ENCODE measurements at places on chromosomes 16 and 17.

- no peak for DNase-seq
Observed at GRCh38 chr16:81921085-81921814, 90.0 kb downstream of the SDR42E1 start.

- no peak for DNase-seq
Observed at GRCh38 chr17:66576473-66576872, 258.4 kb upstream of the CACNG5 start.

DNA sequence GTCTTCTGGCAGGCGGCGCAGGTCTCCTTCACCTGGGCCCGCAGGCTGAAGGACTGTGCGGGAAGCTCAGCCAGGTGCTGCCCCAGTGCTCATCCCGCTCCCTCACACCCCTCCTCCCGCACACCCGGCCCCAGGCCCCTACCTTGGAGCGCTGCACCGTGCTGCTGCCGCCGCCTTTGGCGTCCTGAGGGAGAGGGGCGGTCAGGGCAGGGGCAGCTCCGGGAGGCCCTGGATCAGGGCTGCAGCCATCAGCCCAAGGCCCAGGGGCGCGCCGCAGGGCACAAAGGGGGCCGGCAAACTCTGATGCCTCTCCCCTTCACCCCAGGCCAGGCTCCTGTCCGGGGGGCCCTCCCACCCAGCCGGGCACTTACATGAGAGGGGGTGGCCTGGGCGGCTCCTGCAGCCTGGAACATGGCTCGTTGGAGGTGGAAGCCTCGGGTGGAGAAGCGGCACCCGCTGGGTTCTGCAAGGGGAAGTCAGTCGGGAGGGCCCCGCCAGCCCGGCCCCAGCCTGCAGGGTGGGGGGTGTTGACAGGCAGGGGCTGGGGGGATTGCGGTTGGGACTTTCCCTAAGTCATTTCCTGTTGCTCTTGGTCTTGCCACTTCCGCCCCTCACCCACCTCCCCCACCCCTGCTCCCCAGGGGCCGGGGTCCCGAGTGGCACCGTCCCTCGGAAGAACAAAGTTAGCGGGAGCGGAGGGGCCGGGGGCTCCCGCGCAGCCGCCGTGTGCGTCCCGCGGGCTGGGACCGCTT lies 863 bp downstream of the LIMD2 start:
- DNase-seq, result peak; percentile 77

DNA sequence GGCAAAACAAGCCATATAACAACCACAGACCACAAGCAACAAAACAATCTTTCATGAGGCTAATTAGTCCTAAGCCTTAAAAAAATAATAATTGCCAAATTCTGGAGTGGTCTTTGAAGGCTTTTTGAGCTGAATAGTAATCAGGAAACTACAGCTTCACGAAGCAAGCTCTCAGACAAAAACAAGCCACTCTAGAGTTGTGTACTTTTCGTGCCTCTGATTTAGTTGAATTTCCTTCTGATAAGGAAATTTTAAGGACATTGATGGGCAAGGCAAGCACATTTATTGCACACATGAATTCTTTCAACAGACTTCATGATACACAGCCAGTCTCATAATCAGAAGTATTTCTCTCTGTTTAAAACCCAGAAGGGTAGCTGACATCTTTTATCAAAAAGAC lies 130.8 kb upstream of the IRX3 start:
- no peak for DNase-seq

DNA sequence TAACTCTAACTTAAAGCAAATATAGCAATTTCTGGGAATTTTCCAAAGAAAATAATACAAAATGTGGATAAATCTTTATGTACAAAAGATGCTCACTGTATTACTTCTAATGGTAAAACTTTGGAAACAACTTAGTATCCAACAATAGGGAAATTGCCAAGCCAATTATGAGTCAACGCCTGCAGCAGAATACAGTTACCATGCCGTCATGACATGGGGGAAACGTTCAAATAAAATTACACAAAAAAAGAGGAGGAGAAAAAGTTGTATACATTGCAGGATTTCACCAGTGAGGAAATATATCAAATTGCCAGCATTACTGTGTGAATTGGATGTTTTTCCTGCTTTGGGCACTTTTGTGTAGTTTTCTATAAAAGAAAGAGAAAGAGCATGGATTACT lies 469.6 kb downstream of the SOX9 start:
- no peak for DNase-seq

- DNase-seq, result no peak
Observed at GRCh38 chr17:62626719-62627218, 701 bp upstream of the MRC2 start.

- DNase-seq, result no peak
Observed at GRCh38 chr17:58995247-58995940, 111.3 kb downstream of the TRIM37 start.

DNA sequence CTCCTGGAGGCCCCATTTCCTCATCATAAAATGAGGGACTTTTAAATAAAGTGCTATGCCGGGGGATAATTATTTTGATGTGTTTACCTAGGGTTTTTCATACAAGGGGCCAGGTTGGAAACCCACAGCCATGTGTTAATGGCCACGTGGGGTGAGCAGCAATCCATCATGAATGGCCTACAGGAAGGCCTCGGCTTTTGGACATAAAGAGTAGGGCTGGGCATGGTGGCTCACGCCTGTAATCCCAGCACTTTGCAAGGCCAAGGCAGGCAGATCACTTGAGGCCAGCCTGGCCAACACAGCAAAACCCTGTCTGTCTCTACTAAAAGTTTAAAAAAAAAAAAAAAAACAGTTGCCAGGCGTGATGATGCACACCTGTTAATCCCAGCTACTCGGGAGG lies 40.3 kb downstream of the MEAK7 start:
- DNase-seq, result no peak

DNA sequence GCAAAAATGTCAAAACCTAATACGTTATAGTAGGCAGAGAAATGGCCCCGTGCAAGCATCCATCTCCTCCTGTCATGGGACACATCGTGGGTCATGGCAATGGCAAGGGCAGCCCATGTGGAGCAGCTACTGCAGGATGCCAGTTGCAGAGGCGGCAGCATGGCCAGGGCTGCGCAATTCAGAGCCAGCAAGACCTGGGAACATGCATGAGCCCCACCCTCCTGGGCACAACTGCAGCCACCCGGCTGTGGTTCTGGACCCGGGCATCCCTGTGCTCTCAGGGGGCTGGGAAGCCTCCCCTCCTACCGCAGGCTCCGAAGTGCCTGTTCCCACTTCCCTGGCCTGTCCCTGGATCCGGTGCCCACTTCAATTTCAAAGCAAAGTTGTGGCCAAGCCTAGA lies 203.6 kb downstream of the CPPED1 start:
- DNase-seq, result no peak

DNA sequence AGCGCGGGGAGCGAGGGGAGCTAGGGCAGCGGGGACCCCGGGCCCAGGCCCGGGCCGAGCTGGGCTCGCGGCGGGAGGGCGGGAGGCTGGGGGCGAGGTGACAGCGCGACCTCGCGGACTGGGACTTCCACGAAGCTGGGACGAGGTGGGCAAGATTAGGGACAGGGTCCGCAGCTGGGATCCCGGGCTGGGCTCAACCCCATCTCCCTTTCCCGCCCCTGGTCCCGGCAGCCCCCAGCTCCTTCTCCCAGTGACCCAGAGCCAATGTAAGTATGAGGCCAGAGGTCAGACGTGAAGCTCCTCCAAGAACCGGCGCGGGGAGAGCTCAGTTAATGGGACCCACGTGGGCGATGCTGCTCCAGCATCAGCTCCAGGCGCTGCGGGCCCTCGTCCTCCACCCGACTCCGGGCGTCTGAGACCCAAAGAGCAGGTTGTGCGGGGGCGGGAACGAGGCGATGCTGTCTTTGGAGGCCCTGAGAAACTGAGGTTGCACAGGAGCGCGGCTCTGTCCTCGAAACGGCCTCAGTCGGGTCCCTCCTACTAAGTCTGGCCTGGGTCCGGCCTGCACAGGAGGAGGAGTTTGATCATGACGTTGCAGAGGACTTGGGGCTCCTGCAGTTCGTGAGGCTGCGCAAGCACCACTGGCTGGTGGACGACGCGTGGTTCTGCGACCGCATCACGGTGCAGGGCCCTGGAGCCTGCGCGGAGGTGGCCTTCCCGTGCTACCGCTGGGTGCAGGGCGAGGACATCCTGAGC lies 585 bp downstream of the ALOX12 start:
- no peak for DNase-seq

GRCh38 chr17:30565073-30565935 lies 88.1 kb downstream of the GOSR1 start:
- DNase-seq, result no peak

DNA sequence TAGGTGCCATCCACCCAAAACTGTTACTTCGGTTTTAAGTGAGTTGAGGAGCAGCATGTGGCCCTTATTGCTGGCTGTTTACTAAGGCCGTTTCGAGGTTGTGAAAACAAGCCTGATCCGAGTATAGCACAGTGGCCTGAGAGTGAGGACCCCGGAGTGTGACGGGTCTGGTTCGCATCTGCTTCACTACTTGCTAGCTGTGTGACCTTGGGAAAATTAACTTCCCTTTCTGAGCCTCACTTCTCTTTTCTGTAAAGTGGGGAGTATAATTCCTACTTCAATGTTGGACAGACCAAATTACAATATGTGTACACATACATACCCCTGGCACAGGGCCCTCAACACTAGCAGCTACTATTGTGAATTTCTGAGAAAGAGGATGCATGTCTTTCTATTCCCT lies 11.7 kb upstream of the HEATR6 start:
- no peak for DNase-seq

GRCh38 chr16:68978303-68978954 lies 127.0 kb upstream of the HAS3 start:
- DNase-seq, result no peak

- DNase-seq, result no peak
Observed at GRCh38 chr17:69597898-69598692, 183.6 kb downstream of the MAP2K6 start.

DNA sequence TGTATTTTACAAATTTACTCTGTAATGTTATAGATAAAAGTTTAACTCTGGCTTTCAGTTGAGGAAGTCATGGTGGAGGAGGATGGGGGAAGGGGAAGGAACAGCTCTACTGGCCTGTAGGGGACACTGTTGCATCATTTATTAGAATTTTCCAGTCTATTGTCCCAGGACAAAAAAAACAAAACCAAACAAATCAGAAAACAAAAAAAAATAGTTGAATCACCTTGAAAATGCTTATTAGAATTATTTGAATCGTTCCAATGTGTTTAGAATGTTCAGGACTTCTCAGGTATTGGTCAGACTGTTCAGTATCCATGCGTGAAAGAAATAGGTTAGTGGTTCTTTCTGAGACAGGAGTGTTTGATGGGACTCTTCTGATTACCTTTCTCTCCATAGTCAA lies 242.0 kb downstream of the FTO start:
- no peak for DNase-seq

- DNase-seq, result peak; percentile 51
Observed at GRCh38 chr16:27232061-27232900, 29.0 kb downstream of the KDM8 start.

DNA sequence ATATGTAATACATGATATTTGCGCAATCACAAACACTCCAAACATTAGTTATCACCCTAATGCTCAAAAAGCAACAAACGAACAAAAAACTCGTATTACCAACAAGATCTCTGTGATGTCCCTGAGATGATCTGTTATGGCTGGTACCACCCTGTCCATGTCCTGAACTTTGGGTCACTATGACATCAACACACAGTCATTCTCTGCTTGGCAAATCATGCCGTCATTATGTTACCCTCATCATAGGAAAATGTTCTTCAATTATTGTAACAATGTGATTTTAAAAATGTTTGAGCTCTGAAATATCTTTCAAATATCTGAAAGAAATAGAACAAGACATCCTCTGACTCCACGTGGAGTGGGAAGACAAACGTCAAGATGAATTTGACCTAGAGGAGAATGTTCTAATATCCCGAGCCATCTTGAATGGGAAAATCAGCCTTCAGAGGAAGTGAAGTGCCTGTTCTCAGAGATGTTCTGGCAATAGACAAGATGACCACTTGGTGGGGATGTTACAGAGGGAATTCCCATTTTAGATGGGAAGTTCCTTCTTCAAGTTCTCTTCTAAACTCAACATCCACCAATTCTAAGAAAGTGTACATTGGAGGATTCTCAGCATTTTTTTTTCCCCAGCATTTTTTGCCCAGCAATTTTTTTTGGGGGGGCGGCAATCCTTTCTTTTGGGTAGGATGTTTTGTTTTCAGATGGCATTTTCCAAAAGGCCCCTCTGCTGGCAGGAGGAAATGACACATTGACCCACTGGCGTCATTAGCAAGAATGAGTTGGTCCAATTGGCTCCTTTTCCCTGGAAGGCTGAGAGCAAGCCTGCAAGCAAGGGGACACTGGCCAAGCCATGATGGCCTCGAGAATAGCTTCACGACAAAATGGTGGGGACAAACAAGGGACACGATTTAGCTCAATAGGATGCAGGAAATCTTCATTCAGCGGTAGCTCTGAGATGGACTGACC lies 3.7 kb upstream of the HSD17B2 start:
- no peak for DNase-seq

DNA sequence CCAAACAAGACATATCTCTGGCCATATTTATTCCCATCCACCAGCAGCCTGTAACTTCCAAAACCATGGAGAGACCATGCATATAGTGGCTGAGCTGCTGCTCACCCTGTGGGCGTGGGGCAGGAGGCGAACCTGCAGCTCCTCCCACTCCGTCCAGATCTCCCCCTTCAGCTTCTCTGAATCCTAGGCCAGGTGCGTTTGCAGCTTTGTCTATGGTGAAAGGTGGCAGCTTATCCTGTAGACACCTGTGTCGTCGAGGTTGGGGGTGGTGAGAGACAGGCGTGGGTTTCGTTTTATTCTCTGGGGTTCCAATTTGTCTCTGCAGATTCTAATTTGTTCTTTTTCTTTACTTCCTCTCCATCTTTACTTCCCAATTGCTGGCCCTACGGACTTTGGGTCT lies 9.7 kb upstream of the ANKS4B start:
- no peak for DNase-seq

DNA sequence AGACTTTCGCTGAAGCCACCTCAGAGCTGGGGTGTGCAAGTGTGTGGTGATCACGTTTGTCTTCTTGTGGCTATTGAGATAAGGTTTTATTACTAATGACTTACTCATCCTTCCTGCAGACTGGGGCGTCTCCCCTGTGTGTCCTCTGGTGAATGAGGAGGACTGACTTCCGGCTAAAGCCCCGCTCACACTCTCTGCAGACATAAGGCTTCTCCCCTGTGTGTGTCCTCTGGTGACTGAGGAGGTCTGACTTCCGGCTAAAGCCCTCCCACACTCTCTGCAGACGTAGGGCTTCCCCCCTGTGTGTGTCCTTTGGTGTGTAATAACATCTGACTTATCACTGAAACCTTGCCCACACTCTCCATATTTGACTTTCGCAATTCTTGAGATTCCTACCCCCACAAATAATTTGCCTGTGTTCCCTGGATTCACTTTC lies 19.4 kb downstream of the PRDM7 start:
- peak; percentile 1 for DNase-seq
